NCI-H1092 (cell line): ENCODE measurements at places on chromosomes 7 and 10.

GRCh38 chr10:14040787-14041631 is 289.7 kb downstream of the FRMD4A start:
- DNase-seq = no peak

DNA sequence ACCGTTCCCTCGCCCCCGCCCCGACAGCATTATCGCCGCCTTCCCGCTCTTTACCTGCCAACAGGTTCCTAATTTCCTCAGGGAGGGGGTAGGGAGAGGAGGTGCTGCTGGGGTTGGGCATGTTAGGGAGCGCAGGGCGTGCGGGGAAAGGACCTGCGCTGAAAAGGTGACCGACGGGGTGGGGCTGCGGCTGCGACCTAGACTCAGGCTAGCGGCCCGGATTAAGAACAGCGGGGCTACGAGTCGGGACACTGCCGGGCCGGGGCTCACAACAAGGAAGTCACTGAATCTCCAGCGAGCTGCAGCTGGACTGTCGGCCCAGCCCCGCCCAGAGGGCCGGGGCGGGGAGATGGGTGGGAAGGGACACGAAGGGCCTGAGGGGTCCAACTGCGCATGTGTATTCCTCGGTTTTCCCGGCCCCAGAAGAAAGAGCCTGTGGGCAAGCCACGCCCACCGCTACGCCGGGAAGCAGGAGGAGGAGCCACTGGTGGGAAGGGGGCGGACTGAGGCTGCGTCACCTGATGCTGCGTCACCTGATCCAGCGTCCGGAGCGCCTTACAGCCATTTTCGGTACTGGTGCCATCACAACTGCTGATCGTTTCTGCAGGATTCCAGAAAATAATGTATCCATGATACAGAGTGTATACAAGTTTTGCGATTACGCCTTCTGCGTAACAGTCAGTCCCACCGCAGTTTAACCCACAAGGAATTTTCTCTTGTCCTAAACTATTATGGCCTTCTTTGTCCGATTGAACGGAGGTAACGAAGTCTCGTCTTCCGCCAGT is at the start of gene SKAP2:
TSS of gene SKAP2 (minus strand) at position 282 of the 785 bp plus-strand sequence. CDS start at position 121, 161 bp downstream.
- DNase-seq = peak; percentile 100

GRCh38 chr7:9189703-9190102 is 756.3 kb downstream of the NXPH1 start:
- no peak for DNase-seq

GRCh38 chr10:119526621-119527592 is 15.6 kb downstream of the RGS10 start:
- no peak for DNase-seq

DNA sequence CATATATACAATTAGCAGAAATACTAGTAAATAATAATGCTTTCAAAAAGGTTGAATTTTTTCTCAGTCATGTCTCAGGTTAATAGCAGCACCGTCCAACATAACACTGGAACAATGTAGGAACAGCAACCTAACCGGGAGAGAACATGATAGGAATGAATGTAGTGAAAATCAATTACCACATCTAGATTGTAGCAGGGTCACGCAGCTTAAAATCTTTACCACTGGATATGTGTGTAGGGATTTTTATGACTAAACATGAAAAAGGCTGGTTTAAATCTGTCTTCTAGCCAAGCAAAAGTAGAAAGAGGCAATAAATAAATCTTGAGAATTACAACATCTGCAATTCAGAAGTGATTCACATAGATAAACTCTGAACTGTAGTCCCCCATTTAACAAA is 326.0 kb downstream of the DGKB start:
- no peak for DNase-seq

- DNase-seq = no peak
Observed at GRCh38 chr10:129719889-129720590, 244.0 kb downstream of the EBF3 start.

DNA sequence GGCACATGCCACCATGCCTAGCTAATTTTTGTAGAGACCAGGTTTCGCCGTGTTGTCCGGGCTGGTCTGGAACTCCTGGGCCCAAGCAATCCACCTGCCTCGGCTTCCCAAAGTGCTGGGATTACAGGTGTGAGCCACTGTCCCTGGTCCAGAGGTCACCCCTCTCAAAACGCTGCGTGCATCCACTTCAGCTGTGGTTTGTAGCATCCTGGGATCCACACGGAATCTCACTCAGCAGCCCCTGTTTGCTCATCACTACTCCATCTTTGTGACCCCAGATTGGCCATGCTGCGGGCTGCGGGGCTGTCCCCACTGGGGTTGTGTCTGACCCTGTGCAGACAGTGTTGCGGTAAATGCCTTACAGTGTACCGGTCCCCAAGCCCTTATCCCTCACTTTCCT is 3.5 kb downstream of the INPP5A start:
- DNase-seq = no peak

DNA sequence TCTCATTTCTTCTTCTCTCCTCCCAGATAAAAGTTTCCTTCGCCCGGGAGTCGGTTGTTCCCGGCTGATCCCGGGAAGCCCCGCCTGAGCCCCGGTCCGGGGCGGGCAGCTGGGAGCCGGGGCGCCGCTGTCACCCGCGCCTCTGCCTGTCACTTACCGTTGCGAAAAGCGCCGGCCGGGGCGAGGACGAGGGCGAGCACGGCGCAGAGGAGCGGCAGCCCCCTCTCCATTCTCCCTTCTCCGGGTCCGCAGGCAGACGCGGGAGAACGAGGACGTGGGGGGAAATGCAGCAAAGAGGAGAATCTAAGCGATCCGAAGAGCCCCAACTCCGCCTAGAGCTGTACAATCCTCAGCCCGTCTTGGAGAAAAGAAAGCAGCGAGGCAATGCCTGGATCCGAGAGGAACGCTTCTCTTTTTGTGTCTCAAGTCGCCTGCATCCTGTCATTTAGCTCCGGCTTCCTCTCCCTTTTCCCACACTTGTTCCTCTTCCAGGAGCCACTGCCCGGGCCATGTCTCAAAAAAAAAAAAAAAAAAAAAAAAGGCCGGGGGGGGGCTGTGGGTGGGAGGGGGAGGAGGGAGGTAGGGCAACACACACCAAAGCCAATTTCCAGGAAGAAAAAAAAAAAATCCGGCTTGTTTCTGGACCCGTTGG is at the start of gene NRP1:
TSS of gene NRP1 (minus strand) at position 515 of the 652 bp plus-strand sequence. CDS start at position 230, 285 bp downstream.
- no peak for DNase-seq

- DNase-seq = no peak
Observed at GRCh38 chr10:110486680-110487410, 10.9 kb upstream of the DUSP5 start.

- no peak for DNase-seq
Observed at GRCh38 chr10:114350751-114351150, 53.6 kb downstream of the AFAP1L2 start.

DNA sequence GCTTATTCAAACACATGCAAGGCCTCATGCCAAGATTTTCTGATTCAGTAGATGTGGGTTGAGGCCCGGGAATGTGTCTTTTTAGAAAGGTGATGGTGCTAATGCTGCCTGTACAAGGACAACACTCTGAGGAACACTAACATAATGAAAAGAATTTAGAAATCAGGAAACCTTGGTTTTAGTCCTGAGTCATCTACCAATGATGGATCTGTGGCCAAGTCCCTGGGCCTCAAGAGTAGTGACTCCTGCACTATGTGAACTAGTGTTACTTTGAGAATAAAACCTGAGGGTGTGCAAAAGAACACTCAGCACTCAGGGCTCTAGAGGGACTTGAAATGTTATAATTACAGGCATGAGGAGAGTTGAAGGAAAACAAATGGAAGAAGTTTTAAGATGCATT is 741.7 kb upstream of the GALNT17 start:
- no peak for DNase-seq

DNA sequence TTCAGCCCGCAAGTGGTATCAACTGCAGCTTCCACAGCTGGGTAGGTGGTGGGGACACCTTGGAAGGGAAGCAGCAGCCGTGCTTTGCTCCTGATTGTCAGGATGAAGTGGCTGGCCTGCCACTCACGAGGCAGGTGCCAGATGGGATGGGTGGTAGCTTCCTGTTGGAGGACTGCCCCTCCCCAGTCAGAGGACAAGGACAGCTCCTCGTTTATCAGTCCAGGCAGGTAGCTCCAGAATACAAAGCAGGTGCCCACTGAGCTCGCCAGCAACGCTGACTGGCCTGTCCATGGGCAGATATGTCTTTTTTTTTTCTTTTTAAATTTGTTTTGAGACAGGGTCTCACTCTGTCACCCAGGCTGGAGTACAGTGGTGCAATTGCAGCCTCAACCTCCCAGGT is 431.3 kb downstream of the GALNT17 start:
- no peak for DNase-seq
